ENCODE measurements at places on chromosomes 1 and 21.
A peak's percentile ranks its signal among the peaks of the same experiment; 100 is the strongest.

- DNase-seq: peak; percentile 36
These were observed 45.5 kb downstream of the CACHD1 start for GRCh38 chr1:64515427-64515826.

GRCh38 chr21:46665566-46665965 lies 30.1 kb downstream of the PRMT2 start:
- DNase-seq: no peak

DNA sequence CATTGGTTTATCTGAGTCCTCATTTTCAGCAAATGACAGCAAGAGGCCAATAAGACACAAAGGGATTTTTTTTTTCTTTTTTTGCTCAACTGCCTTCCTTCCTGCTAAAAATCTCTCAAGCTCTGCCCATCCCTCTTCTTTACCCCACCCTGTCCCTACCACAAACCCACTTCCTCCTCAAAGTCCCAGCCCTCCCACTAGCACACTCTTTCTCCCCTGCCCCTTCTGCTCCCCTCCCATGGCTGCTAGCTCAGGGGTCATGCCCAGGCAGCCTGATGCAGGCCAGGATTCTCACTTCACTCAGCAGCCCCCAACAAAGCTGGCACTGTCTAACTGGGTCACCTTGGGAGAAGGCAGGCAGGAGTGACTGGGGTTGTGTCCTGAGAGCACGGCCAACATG lies 28.8 kb upstream of the PPP2R5A start:
- DNase-seq: peak; percentile 38

GRCh38 chr1:201190005-201190404 lies 619 bp upstream of the IGFN1 start:
- no peak for DNase-seq

GRCh38 chr1:43973981-43974442 lies 748 bp upstream of the ATP6V0B start:
- DNase-seq: no peak

DNA sequence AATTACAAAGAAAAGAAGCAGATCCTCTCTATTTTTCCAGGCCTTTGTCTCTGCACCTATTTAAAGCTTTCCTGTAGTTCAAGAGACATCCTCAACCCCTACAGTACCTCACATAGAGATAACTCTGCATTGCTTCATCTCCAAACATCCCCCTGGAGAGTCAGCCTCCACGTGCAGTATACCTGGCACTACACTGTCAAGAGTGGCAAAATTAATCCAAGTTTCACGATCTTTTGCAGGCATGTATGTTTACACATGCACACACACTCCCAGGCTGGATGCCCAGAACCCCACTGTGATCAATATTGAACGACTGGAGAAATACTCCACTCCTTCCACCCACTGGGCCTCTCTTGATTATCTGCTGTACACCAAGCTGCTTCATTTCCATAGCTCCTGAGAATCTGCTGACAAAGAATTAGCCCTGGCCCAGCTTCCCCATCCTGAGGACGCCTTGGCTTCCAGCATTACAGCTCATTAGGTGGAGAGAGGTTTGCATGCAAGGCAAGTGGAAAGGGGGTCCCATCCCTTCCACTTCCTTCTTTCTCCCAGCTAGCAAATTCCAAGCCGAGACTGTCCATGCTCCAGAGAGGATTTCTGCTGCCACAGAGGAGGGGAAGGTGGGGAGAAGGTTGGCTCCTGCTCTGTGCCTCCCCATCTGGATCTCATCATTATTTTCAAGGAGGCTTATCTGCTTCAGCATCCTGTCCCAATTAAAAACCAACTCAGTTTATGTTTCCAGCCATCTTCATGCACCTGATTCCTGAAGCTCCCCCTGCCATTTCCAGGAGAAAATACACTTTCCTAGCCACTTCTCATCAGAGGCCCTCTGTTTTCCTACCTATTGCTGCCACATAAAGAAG lies 66.5 kb upstream of the GOLT1A start:
- DNase-seq: no peak

DNA sequence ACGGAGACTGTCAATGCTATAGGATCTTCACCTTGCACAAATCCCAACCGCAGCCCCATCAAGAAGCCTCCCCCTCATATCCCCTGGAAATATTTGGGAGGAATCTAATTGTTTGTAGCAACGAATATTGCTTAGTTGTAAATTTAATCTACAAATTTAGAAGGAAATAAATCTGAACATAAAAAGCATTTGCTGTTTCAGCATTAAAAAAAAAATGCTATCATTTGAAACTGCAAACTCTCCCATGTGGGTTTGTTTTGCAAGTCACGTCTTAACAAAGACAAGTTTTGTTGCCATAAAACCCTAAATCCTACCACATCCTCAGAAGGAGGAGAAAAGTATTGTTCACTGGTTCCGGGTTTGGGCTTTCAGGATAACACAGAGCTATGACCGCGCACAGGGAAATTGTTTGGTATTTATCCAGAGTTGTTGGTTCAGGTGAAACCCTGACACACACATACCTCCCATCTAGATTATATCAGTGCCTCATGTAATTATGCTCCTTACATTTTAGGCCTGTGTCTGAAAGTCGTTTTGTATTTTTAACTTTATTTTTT lies 279.6 kb downstream of the TM2D1 start:
- no peak for DNase-seq

DNA sequence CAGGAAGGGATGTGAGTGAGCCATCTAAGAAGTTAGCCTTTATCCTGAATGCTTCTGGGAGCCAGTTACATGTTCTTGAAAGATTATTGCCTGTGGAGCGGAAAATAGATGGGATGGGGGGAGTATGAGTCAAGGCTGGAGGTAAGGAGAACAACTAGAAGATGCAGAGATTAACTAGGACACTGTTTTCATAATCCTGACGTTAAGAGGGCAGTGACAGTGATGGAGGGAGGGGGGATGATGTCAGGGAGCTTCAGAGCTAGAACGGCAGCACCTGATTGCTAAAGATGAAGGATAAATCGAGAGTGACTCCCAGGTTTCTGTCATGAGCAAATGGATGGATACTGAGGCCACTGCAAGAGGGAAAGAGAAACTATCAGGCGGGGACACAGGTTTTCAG lies 10.0 kb upstream of the RCSD1 start:
- no peak for DNase-seq

- no peak for DNase-seq
These were observed 272.2 kb upstream of the B3GALT2 start for GRCh38 chr1:193458628-193459027.

DNA sequence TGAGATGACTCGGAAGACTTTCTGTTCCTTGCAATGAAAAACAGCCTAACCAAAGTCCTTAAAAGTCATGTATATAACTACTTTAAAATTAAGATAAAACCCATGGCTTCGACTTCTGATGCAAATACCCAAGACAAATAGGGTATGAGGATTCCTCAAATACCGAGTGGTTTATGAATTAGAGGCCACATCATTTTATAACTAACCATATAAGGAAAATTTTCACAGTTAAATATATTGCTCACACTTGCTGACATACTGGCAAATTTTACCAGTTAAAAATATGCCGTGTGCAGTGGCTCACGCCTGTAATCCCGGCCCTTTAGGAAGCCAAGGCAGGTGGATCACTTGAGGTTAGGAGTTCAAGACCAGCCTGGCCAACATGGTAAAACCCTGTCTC lies 5.4 kb downstream of the RERE start:
- no peak for DNase-seq

DNA sequence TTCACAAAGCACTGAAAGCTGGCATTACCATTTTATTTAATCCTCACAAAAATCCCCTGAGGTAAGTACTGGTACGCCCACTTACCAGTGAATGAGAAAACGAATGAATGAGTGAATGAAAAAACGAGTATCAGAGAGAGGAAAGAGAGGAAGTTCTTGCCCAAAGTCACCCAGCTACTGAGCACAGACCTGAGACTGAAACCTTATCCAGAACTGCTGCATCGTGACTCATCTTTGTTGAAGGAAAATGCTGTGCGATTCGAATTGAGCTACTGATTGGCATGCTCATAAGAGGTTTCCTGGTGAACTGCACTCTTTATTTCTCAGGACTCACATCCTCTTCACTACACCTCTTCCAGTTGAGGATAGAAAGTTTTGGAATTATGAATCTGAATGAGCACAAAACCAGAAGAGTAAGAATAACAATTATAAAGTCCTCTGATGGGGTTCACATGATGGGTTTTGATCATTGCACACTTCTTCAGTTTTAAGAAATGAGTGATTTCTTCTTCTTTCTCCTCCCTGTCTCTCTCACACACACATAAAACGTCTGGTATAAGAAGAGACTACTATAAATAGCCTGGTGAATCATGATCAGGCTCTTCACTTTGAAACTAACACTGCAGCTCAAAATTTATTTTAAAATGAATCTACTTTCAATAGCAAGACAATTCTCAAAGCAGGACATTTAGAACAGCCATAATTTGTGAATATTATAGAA lies 32.1 kb downstream of the IL12RB2 start:
- DNase-seq: no peak

GRCh38 chr1:3594706-3595377 lies 16.5 kb downstream of the MEGF6 start:
- peak; percentile 66 for DNase-seq

DNA sequence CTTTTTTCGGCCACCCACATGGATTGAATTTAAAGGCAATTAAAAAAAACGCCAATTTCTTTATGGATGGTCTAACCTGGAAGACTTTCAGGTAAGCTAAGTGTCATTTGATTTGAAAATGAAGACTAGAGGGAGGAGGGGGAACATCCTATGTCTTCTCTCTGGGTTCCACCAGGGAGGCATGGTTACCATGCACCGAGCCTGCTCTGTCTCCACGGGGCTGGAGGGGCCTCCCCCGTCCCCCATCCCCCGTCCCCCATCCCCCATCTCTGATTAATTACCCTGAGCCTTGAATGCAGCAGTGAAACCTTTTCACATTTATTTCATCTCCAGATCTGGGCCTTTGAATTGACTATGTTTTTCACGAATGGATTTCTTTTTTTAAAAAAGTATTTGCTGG lies 135.1 kb downstream of the TLR5 start:
- no peak for DNase-seq

- DNase-seq: no peak
These were observed 28.3 kb downstream of the HEATR1 start for GRCh38 chr1:236576004-236576403.

- DNase-seq: peak; percentile 41
These were observed 2.2 kb upstream of the ARHGAP30 start for GRCh38 chr1:161071886-161072371.

DNA sequence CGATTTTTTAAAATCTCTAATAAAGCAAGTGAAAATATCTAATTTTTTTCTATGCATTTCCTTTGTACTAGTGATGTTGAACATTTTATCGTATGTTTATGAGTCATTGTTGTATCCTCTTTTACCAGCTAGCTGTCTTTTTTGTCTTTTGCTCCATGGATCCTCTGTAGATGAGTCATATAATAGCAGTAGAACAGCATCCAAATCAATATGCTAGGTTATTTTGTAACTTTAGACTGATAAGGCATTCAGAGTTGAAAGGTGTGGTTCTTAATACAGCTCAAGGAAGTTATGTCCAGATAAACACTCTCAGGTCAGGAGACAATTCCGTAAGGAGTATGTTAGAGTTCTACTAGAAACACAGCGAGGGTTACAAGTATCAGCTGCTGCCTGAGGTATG lies 31.9 kb downstream of the MAP10 start:
- DNase-seq: no peak

DNA sequence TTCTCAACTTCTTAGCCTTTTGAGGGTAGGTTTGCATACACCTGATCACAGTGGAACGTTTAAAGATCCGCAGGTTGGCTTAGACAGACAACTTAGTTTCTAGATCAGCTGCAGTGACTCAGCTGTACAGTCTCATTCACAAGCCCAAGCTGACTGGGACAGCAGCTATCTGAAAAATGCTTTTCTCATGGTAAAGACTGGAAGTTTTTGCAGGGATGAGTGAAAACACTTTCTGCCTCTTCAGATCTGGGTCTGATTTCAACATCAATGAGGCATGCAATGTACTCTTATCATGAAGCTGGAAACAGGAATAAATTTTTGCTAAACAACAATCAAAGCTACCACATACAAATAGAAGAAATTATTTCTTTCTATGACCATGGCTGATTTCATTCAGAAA lies 61.1 kb upstream of the PTBP2 start:
- DNase-seq: no peak

GRCh38 chr1:169762699-169763098 lies 28.8 kb upstream of the SELE start:
- DNase-seq: no peak

GRCh38 chr1:64098436-64098835 lies 105.0 kb upstream of the UBE2U start:
- no peak for DNase-seq

GRCh38 chr1:117895482-117896114 lies 33.8 kb downstream of the GDAP2 start:
- DNase-seq: peak; percentile 78

DNA sequence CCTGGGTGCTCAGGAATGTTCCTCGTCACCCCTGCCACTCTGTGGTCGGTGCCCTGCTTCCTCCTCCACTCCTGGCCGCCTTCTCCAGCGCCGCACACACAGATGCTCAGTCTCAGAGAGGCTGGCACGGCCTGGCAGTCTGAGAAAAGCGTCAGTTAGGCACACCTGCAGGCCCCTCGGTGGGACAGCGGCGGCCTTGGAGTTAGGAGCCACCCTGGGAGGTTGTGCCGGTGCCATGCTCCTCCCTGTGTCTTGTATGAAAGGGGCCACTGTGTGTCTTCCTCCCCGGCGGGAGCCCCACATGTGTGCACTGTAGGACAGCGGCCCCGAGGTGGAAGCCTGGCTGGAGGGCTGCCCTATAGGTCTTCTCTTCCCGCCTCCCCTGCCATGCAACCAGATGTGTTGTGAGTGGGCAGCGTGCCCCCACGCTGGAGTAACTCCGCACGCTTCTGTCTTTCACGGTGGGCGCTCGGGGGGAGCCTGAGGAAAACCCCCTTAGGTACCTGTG lies 145.2 kb downstream of the PGBD5 start:
- DNase-seq: no peak

GRCh38 chr1:227092069-227092468 lies 152.0 kb downstream of the COQ8A start:
- DNase-seq: no peak

DNA sequence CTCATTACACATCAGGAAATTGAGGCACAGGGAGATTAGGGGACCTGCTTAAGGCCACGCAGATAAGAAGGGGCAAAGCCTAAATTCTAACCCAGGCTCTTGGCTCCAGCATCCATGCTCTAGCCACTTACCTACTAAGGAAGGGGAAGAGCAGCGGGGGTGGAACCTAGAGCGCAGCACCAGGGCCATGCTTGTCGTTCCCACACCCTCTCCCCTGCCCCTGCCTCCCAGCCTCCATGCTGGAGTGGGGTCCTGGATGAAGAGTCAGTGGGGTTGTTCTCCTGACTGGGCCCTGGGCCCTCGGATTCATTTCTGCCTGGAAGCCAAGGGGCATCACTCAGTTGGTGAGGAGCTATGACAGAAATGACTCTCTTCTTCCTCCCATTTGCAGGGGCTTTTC lies 133.3 kb downstream of the FOXD2 start:
- no peak for DNase-seq

DNA sequence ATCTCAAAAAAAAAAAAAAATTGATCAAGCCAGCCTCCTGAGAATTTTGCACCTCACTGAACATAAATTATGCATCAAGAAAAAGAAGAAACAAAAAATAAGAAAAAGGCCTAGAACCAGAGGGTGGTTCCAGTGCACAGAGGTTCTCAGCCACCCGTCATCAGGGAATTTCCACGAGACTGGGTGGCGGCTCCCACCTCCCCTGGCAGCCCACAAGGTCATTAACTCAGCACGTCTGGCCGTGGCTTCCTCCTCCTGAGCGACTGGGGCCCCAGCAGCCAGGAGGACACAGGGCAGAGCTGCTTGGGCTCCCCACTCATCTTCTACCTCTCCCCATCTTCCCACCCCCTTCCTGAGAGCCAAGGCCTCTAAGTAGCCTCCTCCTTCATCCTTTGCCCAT lies 15.7 kb upstream of the TMEM51 start:
- DNase-seq: no peak

GRCh38 chr1:55555956-55556725 lies 341.0 kb upstream of the USP24 start:
- no peak for DNase-seq

- peak; percentile 65 for DNase-seq
These were observed 3.9 kb upstream of the C4BPB start for GRCh38 chr1:207084701-207085180.

Measured in femur (tissue), 1 donor.